ENCODE measurements at places on chromosomes 4 and X.

DNA sequence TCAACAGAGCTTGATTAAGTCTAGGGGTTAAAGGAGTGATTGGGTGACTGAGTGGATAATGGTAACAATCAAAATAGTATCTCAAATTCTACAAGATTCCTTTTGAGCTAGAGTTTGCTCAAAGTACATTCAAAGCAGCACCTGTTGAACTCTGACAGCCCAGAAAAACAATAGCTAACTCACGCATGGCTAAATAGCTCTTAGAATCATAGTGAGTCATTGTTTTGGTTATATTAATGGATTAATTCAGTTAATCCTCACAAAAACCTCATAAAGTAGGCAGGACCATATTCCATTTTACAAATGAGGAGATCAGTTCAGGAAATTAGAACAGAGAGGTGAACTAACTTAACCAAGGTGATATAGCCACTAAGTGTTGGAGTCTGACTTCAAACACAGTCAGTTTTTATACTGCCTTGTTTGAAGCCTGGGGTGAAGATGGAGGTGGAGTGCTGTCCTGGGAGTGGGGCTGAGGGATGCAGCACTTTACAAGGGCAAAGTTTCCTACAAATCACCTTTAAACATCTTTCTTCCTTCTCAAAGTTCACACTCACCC is 35.9 kb upstream of the PPM1K start:
- DNase-seq = no peak

- no peak for DNase-seq
These were observed 206.0 kb downstream of the BCOR start for GRCh38 chrX:39891781-39892180.

DNA sequence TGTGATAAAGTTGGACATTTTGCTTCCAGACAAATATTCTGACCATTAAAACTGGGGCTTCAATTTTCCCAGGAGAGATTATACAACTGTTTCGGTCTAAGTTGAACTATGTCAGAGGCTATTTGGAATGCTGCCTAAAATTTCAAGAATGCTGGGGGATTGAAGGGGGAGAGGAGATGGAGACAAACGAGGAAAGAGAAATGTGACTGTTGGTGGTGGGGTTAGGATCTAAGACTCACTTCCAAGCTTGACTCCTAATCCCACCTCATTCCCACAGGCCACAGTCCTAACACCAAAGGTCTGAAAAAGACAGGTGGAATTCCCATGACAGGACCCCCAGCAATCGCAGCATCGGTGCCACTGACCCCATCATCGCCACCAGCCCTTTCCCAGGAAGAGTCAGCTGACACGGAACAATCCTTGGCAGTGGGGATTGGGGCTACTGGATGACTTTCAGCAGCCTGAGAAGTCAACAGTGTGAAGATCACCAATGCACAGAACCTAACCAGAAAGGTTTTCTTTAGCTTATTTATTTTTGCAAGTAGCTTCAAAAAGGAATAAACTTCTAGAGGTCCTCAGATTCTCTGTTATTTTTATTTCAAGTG is 74.0 kb upstream of the PRSS48 start:
- no peak for DNase-seq

DNA sequence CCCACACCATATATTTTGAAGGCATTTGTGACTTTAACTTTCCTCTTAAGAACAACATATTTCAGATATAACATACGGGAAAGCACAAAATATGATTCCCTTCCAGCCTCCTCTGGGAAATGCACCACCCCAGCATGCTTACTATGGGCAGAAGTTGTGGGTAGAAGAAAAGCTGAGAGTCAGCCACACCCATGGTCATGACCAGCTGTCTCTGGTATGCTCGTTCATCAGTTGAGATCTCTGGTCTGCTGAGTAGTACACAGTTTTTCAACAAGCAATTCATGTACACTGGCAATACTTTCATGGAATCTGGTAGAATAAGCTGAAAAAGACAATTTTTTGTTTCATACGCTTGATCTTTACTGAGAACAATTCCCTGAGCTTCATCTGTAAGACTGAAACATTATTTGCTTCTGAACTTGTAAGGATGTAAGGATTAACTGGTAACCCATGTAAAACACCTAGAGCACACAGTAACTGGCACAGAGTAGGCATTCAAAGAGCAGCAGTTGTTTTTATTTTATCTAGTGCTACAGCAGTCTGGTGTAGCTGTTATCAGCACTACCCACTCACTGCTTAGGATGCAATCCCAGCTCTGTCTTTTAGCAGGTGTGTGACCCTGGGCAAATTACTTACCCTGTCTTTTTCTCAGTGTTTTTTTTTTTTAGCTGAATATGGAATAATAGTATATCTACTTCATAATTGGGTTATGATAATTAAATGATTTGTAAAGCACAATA is 47.6 kb downstream of the METTL14 start:
- no peak for DNase-seq

- DNase-seq = no peak
These were observed 33.4 kb upstream of the SRD5A3 start for GRCh38 chr4:55312489-55313101.

DNA sequence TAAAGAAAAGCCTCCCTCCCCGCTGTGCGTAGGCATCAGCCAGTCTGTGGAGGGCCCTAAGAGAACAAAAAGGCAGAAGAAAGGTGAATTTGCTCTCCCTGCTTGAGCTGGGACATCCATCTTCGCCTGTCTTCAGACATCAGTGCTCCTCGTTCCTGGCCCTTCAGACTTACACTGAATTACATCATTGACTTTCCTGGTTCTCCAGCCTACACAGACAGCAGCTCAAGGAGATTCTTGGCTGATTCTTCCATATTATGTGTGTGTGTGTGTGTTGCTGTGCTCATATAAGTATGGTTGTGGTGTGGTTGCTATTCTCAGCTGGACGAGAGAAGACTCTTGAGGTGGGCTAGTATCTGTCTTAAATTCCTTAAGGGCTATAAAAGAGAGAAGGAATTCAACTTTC is 35.5 kb upstream of the CD99L2 start:
- DNase-seq = no peak

- peak; percentile 65 for DNase-seq
These were observed 685 bp upstream of the MORF4L2 start for GRCh38 chrX:103687073-103687695.

DNA sequence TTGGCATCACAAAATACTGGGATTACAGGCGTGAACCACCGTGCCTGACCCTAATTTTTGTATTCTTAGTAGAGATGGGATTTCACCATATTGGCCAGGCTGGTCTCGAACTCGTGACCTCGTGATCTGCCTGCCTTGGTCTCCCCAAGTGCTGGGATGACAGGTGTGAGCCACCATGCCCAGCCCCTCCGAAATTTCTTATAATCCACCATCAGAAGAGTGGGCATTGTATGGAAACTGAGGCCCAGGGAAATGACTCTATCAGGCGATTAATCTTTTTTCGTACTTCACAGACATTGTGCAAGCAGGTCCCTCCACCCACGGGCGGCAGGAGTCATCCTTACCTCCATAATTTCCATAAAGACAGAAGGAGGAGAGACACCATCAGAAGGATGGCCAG is 16.0 kb downstream of the CRLF2 start:
- no peak for DNase-seq

- DNase-seq = no peak
These were observed 824.7 kb upstream of the TENM3 start for GRCh38 chr4:181418496-181418895.

GRCh38 chr4:138053641-138054301 is 188.4 kb downstream of the SLC7A11 start:
- DNase-seq = no peak

- DNase-seq = no peak
These were observed 515.6 kb downstream of the PPARGC1A start for GRCh38 chr4:23374259-23374658.

GRCh38 chr4:41655177-41655576 is 93.3 kb downstream of the PHOX2B start:
- no peak for DNase-seq

DNA sequence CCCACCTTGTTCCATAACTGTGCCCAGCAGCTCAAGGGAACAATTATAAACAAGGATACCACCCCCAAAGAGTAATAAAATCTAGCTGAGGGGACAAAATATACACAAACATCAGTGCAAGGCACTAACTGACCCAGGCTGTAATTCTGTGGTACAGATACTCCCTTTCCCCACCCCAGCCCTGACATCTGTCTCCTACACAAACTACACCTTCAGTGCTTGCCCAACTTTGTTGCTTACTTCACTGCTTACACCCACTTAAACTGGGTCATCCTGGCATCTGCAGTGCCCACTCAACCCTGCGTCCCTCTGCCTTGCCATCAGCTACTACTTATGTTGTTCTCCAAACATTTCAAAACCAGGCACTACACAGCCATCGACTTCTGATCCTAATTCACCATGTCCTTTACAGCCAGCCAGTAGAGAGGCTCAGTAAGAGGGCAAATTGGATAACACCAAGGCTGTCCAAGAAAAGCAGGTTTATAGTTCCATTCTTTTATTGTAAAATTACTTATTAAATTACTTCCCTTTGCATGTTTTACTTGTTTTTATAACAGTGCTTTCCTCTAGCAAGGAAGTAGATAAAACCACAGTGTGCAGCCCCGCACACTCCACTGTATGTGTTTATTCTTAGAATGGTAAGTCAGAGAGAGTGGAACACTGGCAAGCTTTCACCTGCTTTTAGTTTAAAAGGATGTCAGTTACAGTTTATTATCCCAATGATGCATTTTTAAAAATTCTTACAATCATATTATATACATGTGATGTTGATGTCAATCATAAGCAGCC is 149.6 kb downstream of the INPP4B start:
- DNase-seq = no peak

GRCh38 chrX:110665223-110666002 is 130.2 kb downstream of the CHRDL1 start:
- no peak for DNase-seq

DNA sequence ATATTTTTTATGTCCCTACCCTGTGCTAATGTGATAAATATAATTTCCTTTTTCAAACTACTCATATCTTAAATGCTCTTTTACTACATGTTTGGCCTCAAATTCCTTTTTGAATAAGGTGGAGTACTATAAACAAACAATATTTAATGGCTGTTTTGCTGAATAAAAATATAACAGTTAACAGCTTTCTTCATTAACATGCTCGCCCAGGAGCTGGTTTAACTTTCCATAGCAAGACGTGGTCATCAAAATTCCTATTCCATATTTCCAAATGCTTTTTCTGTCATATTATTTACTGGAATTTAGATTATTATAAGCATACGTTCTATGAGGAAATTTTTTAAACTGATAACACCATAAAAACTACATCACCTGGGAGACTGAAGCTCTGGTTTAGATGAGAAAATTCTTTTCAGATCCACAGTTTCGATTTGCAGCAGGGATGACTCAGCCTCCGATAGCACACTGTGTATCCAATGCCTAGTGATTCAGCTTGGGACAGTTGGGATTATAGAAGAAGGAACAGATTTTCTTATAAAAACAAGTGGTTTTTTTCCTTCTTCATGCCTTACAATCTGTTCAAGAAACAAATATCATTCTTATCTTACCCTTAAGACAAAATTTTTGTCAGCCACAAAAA is 129.1 kb downstream of the FBXO8 start:
- DNase-seq = no peak

- no peak for DNase-seq
These were observed 733.7 kb upstream of the PABPC4L start for GRCh38 chr4:134935320-134935719.
